Left ventricle myocardium superior (tissue), 1 donor: ENCODE measurements at places on chromosomes 1 and 21. TPM values are rescaled to one million over a fixed set of nuclear protein-coding genes. Genes with fewer than 3 reads are reported as not detected.

DNA sequence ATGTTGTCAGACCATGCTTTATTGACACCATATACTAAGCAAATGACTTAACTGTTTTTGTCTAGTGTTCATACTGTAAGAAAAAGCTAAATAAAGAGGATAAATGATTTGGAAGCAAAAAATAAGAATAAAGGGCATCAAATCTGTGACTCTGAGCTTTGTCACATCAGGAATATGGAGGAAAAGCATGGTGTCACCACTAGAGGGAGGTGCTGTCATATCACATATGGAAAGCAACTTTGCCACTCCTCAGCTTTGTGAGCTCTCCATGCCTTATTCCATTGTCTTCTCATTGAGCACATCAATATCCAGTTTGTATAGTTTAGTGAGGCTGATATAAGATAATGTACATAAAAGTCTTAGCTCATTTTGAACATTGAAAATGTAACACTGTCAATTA lies 20.8 kb upstream of the GBP1 start:
- DNase-seq: no peak

- DNase-seq: no peak
Measured at GRCh38 chr1:29711582-29712283, 475.4 kb downstream of the PTPRU start.

GRCh38 chr1:234132795-234133194 lies 228.3 kb downstream of the SLC35F3 start:
- DNase-seq: no peak

DNA sequence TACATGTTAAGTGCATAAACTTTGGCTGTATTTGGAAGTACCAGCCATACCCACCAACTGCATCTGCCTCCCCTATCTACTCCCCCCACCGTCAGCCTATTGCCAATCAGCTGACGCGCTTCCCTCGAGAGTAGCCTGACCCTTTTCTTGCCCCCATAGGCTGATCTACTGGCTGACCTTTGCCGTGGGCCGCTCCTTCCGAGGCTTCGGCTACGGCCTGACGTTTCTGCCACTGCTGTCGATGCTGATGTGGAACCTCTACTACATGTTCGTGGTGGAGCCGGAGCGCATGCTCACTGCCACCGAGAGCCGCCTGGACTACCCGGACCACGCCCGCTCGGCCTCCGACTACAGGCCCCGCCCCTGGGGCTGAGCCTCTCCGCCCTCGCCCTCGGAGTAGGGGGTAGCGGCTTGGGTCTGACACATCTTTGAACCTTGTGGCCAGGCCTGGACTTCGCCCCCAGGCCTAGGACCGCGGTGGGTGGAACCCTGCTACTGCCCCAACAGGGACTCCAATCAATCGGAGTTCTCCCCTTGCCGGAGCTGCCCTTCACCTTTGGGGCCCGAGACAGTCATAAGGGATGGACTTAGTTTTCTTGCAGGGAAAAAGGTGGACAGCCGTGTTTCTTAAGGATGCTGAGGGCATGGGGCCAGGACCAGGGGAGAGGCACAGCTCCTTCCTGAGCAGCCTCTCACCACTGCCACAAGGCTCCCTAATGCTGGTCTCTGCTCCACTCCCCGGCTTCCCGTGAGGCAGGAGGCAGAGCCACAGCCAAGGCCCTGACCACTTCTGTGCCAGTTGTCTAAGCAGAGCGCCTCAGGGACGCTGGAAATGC lies 4.0 kb downstream of the GLMP start:
- peak; percentile 94 for DNase-seq

DNA sequence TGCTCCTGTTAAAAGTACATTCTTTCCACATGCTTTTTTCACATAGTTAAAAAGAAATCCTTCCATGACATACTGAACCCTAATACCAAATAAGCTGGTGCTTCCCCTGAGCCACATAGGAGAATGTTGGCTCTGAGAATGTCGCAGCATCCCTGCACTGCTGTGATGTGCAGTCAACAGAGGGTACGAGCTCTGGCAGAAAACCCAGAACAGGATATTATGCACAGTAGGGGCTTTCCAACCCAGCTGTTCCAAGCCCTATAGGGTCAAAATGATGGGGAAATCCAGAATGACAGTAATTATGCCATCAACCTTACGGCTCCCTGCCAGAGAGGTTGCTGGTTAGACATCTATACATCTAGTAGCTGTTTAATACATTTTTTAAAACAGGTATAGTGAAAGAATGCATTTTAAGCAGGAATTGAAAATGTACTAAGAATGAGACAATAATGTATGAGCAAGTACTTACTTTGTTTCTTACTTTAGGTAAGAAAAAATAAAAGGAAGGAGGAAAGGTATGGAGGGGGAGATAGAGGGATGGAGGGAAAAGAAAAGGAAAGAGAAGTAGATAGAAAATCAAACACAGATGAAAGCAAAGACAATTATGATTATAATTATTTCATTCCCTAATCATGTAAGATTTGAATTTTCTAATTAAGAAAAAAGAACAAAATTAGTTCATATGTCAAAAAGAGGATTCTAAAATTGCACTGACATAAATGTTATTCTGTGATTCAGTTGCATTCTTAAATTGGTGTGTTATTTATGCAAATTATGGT lies 126.0 kb downstream of the NR5A2 start:
- DNase-seq: no peak

GRCh38 chr1:204145033-204145504 lies 6.8 kb downstream of the ETNK2 start:
- DNase-seq: no peak

DNA sequence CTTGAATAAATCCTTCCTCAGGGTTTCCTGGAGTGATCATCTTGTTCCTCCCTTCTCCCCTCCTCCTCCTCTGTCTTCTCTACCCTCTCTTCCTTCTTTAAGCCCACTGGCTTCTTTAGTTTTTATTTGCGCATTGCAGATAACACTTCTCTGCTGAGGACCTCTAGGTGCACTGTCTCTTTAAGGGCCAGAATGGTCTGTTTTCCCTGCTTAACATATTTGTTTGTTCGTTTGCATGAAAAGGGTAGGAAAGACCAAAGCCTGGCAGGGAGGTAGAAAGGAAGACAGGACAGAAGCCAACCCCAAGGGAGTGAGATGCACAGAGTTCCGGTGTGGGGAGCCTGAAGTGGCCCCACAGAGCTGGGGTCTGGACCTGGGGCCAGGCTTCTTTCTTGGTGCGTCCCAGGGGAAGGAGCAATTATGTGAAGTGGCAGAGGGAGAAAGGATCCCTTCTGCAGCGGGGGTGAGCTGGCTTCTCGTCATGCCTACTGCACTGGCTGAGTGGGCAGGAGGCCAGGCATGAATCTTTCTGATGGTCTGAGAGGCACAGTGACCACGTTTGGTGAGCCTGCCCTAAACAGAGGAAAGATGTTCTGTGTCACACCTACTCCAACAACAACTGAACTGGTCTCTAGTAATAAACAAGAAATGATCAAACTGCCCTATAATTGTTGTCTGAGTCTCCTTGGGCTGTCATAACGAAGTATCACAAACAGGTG lies 232.7 kb downstream of the KCNJ6 start:
- DNase-seq: no peak

GRCh38 chr1:2189459-2190425 lies 4.8 kb downstream of the FAAP20 start:
- peak; percentile 97 for DNase-seq

DNA sequence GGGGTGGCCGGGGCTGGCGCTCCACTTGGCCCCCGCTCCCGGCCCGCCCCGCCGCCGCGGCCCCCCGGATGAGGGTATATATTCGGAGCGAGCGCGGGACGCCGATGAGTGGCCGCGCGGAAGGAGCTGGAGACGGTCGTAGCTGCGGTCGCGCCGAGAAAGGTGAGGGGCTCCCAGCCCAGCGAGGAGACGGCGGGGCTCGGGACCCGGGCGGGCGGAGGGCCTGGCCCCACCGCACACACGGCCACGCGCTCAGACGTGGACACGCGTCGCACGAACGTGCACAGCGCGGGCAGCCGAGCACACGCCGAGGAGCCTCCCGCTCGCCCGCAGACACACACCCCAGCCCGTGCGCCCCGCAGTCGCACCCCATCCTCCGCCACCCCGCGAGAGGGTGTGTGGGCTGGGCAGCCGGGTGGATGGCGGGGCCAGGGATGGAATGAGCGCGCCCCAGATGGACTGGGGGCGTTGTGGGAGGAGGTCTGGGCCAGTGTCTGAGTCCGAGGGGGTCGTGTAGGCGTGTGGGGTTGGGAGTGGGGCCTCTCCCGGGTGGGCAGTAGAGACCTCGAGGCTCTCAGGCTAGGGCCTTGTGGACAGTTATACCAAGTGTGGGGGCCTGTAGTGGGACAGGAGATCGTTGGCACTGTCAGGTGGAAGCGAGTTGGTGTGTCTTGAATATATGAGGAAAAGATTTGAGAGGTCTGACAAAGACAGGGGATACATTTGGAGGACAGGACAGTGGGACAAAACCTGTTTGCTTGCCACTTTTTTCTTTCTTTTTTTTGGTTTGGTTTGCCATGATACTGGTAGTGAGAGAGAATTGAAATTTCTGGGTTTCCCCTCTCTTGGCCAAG lies at the start of gene UAP1:
TSS of gene UAP1 (plus strand) at position 107 of the 854 bp plus-strand sequence. CDS start 4,347 bp downstream, outside the sequence.
- DNase-seq: no peak

GRCh38 chr1:3759164-3759563 lies 6.9 kb downstream of the CCDC27 start:
- no peak for DNase-seq

- no peak for DNase-seq
Measured at GRCh38 chr1:47409311-47410067, 6.6 kb upstream of the FOXE3 start.

DNA sequence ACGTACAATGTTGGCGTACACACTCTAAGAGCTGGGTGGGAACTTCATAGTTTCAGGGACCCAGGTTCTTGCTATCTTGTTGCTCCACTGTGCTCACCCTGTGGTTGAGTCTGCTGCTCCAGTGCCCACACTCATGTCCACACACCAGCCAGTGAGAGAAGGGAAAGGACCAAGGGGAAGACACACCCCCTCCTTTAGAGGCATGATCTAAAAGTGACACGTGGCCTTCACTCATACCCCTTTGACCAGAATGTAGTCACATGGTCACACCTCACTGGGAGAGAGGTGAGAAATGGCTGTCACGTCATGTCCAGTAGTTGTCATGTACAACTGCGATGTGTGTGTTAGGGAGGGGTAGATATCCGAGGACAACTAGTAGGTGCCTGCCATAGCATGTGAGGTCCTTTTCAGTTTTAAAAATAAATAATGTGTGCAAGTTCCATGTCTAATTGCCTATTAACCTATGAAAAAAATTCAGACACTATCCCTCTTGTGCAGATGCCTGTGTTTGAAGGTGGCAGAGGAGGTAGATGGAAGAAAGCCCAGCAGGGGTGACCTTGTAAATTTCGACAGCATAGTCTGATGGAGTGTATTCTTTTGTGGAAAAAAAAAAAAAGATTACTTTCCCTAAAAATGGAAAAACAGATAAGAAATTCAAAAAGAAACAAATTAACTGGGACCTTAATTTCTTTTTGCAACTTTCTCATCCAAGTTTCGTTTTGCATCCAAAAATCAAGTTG lies 149.6 kb downstream of the C1orf21 start:
- DNase-seq: no peak

DNA sequence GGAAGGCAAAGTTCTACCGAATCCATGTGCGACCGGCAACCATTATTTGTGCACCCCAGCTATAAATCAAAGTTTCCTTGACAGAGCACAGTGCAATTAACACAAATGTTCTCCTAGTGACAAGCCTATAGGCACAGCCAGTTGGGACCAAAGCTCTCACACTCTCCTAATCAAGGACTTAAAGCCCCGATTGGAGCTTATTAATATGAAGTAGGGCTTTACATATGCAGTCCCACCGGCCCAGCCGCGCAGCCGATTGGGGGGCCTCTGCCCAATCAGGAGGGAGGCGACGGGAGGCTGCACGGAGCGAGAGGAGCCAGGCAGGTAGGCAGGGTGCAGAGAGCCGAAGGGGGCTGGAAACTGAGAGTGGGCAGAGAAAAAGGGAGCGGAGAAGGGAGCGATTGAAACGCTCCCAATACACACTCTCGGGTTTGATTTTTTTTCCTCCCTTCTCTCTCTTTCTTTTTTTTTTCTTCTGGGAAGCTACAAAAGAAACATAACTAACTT lies at the start of gene ESRRG:
TSS of gene ESRRG (minus strand) at position 156 of the 507 bp plus-strand sequence. CDS start at position 26, 130 bp downstream.
- peak; percentile 83 for DNase-seq

DNA sequence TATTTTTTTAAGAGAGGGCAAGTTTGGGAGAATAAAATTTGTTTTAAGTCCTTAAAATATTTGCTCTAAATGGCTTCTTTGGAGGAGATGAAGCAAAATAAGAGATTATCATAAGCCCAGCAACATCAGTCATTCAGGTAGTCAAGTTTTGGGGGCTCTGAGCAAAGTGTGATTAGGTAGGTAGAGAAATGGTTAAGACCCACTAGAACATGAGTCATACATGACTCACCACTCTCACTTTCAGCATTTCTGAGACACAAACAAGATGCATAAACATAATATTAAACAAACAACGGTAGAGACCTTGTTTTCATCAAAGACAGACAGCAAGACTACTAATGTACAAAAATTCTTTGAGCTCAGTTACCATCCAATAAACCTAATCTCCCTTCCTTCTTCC lies 272.2 kb downstream of the LMO4 start:
- no peak for DNase-seq

DNA sequence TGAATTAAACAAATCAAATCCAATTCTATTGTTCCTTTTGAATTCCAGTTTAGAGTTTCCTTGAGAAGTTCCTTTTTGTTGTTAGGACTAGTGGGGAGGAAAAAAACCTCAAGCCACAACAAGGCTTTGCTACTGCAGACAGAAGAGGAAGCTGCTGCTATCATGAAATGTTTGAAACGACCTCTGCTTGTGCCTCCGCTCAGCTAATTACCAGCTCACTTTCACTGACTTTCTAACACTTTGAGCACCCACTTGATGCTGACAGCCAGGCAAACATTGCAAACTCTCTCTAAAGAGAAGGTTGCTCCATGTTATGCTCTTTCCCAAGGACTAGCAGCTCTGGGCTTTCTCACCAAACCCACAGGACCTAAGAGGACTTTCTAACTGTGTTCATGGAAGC lies 203.9 kb upstream of the PROX1 start:
- no peak for DNase-seq

DNA sequence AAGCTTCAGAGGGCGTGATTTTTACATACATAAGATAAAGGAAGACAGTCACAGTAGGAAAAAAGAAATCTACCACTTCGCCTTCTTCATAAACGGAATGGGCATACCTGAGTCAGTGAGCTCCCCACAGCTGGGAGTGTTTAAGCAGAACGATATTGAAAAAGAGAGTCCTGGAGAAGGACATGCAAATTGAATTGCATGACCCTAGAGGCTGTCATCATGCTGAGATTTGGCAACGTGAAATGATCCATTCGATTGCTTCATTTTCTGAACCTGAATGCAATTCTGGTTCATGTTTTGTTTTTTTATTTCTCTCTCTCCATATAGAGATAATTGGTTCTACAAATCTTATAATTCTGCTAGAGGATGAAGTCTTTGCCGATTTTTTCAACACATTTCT lies 3.7 kb downstream of the RGSL1 start:
- DNase-seq: no peak

The SRRM1 gene
- total RNA-seq: 65.5 TPM

The SLC66A1 gene
- total RNA-seq: 7.5 TPM

The HSD3B1 gene
- not detected for total RNA-seq

The MPZ gene
- total RNA-seq: 3.8 TPM

The LCE1B gene
- total RNA-seq: not detected

The LCE3E gene
- total RNA-seq: not detected

The NUCKS1 gene
- 202 TPM for total RNA-seq

The LRRN2 gene
- 2.3 TPM for total RNA-seq

The KRTAP19-2 gene
- not detected for total RNA-seq

The SPRR2F gene
- total RNA-seq: not detected

The CAMTA1 gene
- total RNA-seq: 166 TPM
